ENCODE measurements at places on chromosomes 12 and 14.

- DNase-seq: no peak
Measured at GRCh38 chr12:2912216-2912575, 21.5 kb downstream of the TULP3 start.

- no peak for DNase-seq
Measured at GRCh38 chr12:18837025-18837424, 99.1 kb downstream of the CAPZA3 start.

GRCh38 chr12:122135437-122136031 lies 38.5 kb downstream of the IL31 start:
- no peak for DNase-seq

GRCh38 chr12:114404926-114405518 lies 922 bp downstream of the TBX5 start:
- DNase-seq: no peak

GRCh38 chr12:117522559-117522958 lies 161.1 kb upstream of the NOS1 start:
- no peak for DNase-seq

DNA sequence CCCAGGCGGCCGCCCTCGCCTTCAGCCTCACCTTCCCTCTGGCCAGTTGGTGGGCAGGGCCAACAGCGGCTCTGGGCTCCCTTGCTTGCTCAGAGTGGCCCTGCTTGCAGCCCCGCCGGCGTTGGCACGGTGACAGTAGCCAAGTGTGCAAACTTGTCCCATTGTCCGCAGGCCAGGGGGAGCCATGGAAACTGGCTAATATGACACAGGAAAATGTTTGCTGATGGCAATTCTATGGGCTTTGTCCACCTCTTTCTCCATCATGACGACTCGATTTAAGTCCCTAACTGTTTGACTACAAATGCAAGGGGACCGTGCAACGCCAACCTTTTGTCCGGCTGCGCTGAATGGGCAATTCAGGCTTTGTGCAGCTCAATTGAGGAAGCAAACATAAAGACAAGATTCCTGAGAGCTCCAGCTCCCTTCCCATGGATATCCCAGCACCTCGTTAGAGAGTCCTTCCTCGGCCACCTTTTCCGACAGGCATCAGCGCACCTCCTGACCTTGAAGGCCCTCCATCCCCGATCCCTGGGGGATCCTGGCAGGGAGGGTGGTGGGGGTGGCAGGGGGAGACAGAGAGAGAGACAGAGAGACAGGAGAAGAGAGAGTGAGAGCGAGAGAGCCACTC lies 785 bp upstream of the FAM181A start:
- no peak for DNase-seq

- no peak for DNase-seq
Measured at GRCh38 chr14:99672506-99673304, 11.4 kb upstream of the CYP46A1 start.

GRCh38 chr12:56862264-56862663 lies 71.9 kb downstream of the SDR9C7 start:
- DNase-seq: no peak

DNA sequence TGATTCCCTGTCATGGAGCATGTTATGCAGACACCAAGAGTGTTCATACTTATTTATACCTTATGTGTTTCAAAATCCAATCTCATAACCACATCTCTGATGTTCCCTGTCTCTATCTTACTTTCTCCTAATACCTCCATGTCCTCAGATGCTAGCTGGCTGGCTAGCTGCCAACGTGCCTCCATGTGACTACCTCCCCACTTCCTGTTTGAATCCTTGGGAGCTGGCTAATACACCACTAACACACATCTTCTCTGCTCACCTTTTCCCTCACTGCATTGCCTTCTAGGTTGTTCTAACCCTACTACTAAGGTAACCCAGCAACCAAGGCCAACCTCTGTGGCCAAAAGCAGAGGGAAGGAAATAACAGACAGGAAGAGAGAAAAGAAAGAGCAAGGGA lies 27.3 kb downstream of the TTC5 start:
- DNase-seq: no peak

- no peak for DNase-seq
Measured at GRCh38 chr12:86373813-86374212, 117.6 kb upstream of the MGAT4C start.

DNA sequence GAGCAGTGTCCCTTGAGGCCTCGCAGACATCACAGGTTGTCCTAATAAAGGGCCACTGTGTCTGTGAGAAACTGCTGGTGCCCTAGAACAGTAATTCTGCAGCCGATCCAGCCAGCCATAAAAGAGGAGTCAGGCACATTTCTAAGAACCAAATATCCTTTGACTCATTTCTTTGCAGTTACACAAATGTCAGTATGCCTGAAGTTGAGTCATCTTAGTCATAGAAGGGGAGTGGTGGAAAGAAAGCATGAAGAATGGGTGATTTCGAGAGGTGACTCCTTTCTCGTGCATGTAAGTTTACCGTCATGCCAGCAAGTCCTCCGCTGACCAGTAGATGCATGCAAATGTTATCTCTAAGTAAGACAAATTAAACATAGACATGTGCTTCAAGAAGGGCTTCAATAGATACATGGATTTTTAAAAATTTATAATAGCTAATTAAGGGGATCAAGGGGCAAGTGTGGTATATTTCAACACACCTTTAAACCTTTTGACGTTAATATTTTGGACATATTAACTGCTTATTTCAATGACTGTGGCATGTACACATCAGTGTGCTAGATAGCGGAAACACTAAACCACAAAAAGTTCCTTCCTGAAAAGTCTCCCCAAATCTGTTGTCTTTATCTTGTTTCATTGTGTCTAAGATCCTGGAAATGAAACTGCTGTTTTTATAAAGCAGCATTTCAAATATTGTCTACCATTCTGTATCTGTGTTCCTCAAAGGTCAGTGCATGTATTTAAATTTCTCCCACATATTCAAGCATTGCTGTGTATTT lies 497.4 kb downstream of the NPAS3 start:
- no peak for DNase-seq

DNA sequence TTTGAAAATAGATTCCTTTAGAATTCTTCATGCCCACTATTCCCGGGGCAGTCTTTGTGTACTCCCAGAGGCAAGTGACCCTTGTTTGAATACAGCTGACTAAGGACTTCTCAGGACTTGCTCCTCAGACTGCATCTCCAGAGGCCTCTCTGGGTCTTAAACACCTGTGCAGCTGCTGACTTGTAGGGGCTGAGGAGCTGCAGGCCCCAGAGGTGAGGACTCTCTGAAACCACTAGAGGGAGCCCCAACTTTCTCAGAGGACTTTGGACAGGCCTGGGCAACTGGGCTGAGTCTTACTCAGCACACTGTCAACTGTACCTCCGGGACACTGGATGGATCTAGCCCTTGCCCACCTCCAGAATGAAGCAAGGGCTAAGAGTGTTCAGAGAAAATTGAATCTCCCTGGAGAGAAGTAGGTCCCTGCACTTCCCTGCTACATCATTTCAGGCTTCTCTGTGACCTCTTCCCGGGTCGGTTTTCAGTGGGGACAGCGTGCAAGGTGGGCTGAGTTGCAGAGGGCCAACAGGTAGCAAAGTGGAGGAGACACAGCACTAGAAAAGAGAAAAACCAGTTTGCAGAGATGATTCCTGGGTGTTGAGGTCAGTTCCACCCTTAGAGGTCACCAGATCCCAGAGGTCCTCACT lies 164.6 kb downstream of the TMEM117 start:
- peak; percentile 19 for DNase-seq

GRCh38 chr12:31524791-31525495 lies 66.0 kb downstream of the DENND5B start:
- no peak for DNase-seq

GRCh38 chr14:23306412-23307145 lies at the start of gene BCL2L2:
Gene BCL2L2 (plus strand): TSS chr14:23306833. CDS start chr14:23307768, 935 bp downstream.
- no peak for DNase-seq

GRCh38 chr12:32053881-32054624 lies 52.6 kb upstream of the BICD1 start:
- DNase-seq: no peak

DNA sequence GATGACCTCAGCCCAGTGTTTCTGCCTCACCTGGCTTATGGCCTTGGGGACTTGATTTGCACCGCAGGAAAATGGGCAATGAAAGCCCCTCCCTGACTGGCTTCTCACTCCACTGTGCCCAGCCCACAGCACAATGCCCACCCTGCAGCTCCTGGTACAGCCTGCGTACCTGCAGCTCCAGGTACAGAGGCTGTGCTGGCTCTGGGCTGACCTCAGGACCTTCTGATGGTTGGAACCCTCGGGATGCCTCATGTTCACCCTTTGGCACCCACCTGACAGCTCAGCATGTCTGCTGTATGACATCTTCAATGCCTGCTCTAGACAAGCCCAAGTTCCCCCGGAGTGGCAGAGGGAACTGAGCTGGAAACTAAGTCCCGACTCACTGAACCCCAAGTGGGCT lies 87.1 kb downstream of the ALG10 start:
- no peak for DNase-seq

GRCh38 chr12:9365296-9365695 lies 157.1 kb upstream of the PZP start:
- DNase-seq: no peak

GRCh38 chr12:64137117-64137516 lies 85.0 kb downstream of the KICS2 start:
- no peak for DNase-seq

- no peak for DNase-seq
Measured at GRCh38 chr12:78244916-78245507, 414.3 kb downstream of the NAV3 start.

DNA sequence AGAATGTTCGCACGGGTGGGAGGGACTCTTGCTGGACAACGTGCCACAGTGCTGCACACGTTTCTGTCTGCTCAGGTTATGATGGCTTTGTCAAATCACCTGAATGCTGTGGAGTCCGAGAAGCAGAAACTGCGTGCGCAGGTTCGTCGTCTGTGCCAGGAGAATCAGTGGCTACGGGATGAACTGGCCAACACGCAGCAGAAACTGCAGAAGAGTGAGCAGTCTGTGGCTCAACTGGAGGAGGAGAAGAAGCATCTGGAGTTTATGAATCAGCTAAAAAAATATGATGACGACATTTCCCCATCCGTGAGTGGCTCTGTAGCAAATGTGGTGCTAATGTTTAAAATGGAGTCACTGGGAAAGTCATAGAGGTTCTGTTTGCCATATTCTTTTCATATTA lies 28.5 kb downstream of the KLC1 start:
- no peak for DNase-seq

- DNase-seq: no peak
Measured at GRCh38 chr14:102222009-102222575, 82.4 kb downstream of the WDR20 start.

DNA sequence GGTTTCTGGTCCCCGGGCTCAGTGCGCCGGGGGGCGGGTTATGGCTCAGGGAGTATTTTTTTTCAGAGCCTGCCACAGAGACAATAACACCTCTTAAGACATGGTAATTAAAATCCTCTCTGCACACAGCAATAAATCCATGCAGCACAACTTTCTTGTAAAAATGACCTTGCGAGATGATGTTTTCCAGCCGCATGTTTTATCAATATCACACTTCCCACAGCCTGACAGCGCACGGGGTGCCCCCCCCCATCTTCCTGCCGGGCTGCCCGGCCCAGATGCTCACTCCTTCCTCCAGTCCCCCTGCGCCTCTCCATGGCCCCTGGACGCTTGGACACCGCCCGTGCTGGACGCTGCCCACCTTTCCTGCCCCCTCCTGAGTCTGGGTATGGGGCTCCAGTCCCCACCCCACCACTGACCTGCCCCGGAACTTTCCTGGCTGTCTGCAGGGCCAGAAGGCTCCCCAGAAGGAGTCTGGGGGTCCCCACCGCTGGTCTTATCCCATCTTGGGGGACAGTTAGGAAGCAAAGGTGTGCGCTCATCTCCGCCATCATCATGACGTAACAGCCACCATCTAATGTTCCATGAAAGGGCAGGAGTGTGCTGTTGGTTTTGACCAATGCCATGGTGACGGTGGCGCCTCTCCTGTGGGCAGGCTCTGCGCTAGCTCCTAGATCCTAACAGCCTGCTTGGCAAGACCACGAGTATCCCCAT lies 182.9 kb downstream of the KIF26A start:
- DNase-seq: no peak

- no peak for DNase-seq
Measured at GRCh38 chr12:85558684-85559083, 277.5 kb downstream of the RASSF9 start.

- no peak for DNase-seq
Measured at GRCh38 chr12:110310763-110311162, 29.7 kb downstream of the ATP2A2 start.

GRCh38 chr12:104410326-104410725 lies 46.4 kb upstream of the CHST11 start:
- no peak for DNase-seq

GRCh38 chr14:93707475-93707874 lies 80.8 kb downstream of the PRIMA1 start:
- no peak for DNase-seq

DNA sequence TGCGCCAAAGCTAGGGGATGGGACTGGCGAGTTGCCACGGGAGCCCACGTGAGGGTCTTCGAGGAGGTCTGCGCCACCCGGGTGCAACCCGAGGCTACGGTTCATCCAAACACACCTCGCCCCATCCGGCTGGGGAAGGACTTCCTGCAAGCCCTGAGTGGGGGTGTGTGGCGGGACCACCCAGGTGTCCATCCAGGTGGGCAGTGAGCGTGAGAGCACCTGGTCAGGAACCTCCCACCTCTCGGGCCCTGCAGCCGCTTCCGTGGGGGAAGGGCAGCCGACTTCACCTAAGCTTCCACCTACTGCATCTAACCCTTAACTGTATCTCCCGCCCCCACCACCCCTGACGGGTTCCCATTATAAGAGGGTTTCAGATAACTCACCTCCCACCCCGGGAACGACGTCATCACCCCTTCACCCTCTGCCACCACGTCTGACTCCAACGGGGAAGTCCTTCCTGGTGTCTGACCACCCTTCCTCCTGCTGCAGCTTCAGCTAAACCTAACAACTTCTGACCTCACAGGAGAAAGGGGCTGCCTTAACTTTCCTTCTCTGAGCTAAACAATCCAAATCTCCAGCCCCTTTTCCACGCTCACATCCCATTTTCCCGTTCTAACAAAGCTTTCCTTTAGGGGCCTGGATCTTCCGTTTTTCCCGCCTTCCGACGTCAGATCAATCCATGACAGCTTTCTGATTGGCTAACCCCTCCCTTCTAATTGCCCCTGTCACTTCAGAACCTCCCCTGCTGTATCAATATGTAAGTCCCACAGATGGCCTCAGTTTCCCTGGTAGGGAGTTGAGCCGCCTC lies 27.4 kb upstream of the SMUG1 start:
- DNase-seq: peak; percentile 48

- no peak for DNase-seq
Measured at GRCh38 chr12:61524851-61525250, 735.4 kb upstream of the USP15 start.

DNA sequence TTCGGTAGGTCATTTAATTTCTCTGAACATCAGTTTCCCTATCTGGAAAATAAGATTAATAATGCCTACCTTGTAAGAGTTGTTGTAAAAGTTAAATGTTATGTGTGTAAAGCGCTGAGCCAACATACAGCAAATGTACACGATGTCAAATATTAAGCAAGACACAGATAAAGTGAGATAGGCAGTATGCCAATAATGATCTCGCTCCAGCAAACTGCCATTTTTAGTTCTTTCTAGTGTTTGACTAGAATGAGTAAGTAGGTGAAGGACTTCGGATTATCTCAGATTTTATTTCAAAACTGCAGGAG lies 840 bp downstream of the DHRS7 start:
- DNase-seq: no peak

Data from activated CD8-positive, alpha-beta memory T cell treated with anti-CD3 and anti-CD28 coated beads, Interleukin-2, amount 50 U/mL, for 4 hours (primary cell).